ENCODE measurements at places on chromosomes 6 and 20.

GRCh38 chr6:135505222-135505621 lies 7.7 kb upstream of the AHI1 start:
- no peak for DNase-seq

DNA sequence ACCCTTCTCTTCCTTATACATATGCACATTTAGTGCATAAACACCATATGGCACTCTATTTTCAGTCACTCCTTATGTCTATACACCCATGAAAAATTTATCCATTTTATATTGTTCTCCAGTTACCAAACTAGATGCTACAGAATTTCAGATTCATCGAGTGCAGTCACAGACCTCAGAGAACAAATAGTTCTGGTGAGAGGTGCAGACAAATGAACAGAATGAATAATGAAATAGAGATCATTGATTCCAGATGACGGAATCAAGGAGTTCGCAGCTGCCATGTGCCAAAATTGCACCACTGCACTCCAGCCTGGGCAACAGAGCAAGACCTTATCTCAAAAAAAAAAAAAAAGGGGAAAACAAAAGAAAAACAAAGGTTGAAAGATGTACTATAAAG lies 214.8 kb upstream of the CEP162 start:
- DNase-seq: no peak

GRCh38 chr6:168404560-168404959 lies 36.4 kb upstream of the SMOC2 start:
- no peak for DNase-seq

GRCh38 chr6:106961801-106962200 lies 12.7 kb downstream of the CD24 start:
- DNase-seq: no peak

- DNase-seq: no peak
Observed at GRCh38 chr6:20197251-20197650, 15.0 kb downstream of the MBOAT1 start.

- no peak for DNase-seq
Observed at GRCh38 chr6:81766482-81767069, 14.1 kb upstream of the TENT5A start.

DNA sequence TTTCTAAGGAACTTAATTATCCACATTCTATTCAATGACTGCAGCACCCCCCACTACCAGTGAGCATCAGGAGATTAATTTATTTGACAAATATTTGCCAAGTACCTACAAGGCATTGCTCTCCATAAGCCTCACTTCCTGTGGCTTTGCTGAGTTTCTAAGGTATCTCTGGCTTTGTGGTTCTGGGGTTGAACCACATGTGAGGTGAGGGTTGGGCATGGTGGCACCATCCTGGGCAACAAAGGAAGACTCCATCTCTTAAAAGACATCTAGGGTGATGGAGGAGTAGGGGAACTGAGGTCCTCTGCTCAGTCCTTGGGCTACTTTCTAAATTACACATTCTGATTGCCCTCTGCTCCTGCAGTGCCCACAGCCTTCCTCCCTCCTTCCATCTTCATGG lies 25.5 kb upstream of the WFDC2 start:
- no peak for DNase-seq

DNA sequence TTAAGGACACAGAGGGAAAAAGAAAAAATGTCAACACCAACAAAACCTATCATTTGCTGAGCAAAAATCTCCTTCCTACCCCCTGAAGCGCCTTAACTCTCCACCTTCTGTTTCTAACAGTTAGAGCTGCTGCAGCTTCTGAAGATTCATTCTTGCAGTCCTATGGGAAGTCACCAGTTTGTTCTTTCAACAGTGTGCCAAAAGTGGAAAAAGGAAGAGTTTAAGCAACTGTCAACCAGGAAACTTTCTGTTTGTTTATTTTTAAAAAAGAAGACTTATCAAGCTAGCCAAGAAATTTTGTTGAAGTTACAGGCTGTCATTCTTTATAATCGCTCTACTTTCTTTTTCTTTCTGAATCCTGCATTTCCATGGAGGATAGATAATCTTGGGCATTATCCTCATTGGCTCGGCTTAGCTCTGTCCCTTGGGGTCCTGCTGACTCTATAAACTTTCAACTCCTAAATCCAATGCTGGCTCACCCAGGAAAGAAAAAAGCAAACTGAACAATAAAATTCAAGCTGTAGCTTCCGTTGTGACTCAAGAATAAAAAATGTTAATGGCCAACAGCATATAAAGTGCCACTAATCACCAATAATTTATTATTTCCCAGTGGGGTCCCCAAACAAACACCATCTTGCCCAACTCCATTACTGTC lies 172.8 kb upstream of the CITED2 start:
- no peak for DNase-seq

GRCh38 chr6:167679122-167679736 lies 147.5 kb upstream of the AFDN start:
- DNase-seq: no peak

GRCh38 chr6:140731741-140732140 lies 1357.3 kb upstream of the CITED2 start:
- DNase-seq: no peak

DNA sequence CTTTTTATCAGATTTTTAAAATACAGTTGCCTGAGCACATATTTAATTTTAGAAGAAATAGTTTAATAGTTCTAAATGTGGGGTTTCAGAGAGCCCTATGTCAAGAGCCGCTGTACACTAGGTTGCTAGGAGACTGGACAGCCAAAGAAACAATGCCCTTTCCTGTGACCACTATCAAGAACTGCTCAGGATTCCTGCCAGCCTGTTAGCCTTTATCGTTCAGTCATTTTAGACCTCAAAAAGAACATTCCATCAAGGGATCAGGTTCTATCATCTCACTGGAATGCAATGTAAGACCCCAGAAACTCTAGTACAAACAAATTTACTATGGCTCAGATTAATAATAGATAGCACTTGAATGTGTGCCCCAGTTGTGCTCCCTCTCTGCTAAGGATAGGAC lies 181.2 kb upstream of the CCN2 start:
- no peak for DNase-seq

DNA sequence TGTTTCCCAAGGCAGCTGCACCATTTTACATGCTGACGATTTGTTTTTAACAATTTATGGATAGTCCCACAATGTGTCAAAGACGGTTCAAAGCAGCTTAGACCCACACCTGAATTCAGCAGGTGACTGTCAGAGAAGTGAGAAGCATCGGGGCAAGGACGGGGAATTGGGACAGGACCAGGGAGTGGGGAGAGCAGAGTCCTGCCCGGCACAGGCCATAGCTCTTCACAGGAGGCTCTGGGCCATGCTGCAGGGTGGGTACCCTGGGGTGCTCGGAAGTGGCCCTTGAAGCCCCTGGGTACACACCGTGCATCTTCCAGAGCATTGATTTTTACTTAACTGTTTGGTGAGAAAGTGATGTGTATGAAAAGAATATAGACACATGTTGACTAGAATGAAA lies 33.2 kb upstream of the PHACTR3 start:
- DNase-seq: peak; percentile 69

DNA sequence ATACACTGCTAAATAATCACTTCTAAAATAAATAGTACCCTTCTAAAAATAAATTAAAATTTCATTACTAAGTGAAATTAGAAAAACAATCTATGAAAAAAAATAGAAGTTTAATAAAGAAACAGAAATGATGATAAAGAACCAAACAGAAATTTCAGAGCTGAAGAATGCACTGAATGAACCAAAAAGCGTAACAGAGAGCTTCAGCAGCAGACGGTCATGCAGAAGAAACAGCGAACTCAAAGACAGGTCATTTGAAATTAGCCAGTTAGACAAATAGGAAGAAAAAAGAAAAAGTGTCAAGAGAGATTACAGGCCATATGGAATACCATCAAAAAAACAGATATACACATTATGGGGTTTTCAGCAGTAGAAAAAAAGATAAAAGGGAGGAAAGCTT lies 706.7 kb downstream of the TBC1D32 start:
- DNase-seq: no peak

DNA sequence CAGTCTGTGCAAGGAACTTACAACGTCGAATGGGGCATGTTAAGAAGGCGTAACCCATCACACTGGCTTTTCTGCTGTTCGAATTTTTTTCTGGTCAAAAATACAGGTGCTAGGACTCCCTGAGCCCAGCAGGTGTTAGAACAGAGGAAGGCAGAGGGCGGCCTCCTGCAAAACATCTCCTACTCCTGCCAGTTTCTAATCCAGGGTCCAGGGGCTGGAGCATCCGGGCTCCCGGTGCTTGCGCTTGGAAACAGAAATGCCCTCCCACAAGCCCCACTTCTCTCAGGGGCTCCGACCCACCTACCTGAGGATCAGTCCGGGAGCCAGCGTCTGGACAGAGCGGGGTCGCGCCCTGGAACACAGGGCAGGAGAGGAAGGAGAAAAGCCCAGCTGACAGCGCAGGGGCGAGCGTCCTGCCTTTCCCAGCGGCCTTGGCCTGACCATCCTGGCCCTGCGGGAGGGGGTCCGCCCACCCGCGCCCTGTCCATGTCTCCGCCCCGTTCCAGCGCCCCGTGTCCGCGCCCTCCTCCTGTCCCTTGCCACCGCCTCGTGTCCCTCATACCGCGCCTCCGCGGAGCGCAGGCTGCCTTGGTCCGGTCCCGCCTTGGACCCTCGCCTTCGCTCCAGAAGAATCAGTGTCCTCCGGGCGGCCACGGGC lies 14.8 kb upstream of the LPA start:
- DNase-seq: no peak

GRCh38 chr6:145336119-145336518 lies 399.2 kb downstream of the EPM2A start:
- no peak for DNase-seq

DNA sequence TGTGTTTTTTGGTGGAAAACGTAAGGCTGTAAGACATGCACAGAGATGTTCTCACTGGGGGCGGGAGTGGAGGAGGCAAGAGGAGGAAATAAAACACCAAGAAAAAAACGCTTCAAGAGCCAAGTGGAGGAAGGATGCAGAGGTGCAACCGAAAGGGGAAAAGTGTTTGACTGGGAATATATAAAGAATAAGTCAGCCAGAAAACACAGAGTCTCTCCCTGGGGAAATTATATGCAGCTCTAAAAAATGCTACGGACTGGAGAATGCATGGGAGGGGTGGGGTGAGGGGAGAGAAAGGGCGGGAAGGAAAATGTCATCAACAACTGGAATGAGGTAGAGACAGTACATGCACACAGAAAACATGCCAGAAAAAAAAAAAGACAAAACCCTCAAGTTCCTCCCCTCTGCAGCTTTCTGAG lies 133.5 kb downstream of the SCML4 start:
- no peak for DNase-seq

- DNase-seq: no peak
Observed at GRCh38 chr6:151349651-151350270, 41.6 kb downstream of the ZBTB2 start.

GRCh38 chr20:41632896-41633295 lies 14.7 kb upstream of the CHD6 start:
- no peak for DNase-seq

DNA sequence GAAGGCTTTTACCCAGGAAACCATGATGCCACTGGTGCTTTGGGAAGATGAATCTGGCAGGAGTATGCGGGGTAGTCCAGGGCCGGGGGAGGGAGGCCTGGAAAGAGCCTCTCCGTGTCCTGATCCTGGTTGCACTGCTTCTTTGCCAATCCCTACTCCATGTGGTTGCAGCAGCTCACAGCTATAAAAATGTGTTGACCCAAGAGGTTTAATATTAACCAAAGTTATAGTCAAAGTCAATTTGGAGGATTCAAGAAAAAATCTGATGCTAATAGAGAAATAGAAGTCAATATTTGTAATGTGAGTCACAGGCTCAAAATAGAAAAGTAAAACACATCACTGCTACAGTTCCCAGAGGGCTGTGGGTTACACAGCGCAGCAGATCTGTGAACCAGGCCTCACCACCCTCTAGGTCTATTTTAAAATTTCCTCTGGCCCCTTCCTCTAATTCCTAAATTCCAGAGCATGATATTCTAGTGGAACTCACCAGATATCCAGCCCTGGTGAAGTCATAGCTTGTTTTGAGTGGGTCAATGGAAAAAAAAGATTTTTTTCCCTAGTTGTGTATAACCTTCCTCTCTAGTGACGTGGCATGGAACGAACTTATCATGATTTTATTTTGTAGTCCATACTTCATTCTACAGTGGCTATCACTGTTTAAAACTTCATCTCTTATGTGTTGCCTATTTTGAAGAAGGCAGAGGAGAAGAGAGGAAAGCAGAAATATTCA lies 63.2 kb upstream of the BMP2 start:
- no peak for DNase-seq

- DNase-seq: no peak
Observed at GRCh38 chr6:7526755-7527154, 14.7 kb upstream of the DSP start.

DNA sequence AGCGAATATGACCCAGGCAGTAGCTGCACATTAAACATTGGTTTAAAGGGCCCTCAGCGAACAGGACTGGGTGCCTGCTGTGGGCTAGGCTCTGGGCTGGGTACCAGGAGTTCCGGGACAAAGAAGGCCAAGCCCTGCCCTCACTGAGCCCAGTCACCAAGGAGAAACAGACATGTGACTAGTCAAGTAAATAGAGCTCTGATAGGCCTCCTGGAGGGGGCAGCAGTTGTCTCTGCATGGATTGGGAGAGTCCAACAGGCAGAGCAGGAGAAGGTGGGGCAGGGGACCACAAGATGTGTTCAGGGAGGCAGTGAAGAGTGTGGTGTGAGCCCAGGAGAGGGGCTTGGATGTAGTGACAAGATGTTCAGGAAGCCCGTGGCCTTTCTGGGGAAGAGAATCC lies 3.1 kb downstream of the HM13 start:
- no peak for DNase-seq

GRCh38 chr6:112027942-112028674 lies 25.8 kb upstream of the CCN6 start:
- DNase-seq: no peak

- no peak for DNase-seq
Observed at GRCh38 chr6:133207754-133208153, 33.4 kb upstream of the EYA4 start.

GRCh38 chr20:24418731-24419130 lies 50.7 kb upstream of the SYNDIG1 start:
- DNase-seq: no peak

DNA sequence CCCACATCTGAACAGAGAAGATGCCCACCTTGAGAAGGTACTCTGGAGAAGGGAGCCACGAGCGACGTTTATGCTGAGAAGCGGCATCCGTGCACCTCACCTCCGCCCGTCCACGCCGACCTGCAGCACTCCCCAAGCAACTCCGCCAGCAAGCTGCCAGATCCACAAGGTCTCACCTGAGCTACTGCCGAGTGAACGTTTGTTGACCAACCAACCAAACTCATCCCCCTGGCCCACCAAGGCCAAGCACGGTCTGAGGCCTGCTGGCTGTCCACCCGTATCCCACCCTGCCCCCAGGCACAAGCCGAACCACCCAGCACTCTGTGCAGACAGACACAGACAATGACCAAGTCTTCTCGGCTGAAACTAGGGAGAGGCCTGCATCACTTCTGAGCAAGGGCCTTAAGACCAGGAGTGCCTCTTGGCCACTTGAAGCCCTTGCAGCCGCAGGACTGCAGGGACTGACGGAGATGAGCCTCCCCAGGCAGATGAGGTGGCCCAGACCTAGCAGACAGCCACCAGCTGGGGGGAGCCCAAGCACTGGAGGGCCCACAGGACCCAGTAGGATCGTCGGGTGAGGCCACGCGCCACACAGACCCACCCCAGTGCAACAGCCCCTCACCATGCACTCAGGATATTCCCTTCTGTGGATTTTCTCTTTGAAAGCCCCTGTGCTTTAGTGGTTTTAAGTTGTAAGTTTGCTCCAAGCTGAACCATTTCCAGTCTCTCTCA lies 12.1 kb downstream of the TAF4 start:
- peak; percentile 78 for DNase-seq

GRCh38 chr20:3606021-3606420 lies 57.2 kb downstream of the GFRA4 start:
- DNase-seq: no peak

Measured in RWPE2 (cell line).